Stimulated activated CD8-positive, alpha-beta memory T cell treated with anti-CD3 and anti-CD28 coated beads, Interleukin-2, amount 100 ng/mL, for 1 hour (primary cell): ENCODE measurements at places on chromosomes 3 and 15.

DNA sequence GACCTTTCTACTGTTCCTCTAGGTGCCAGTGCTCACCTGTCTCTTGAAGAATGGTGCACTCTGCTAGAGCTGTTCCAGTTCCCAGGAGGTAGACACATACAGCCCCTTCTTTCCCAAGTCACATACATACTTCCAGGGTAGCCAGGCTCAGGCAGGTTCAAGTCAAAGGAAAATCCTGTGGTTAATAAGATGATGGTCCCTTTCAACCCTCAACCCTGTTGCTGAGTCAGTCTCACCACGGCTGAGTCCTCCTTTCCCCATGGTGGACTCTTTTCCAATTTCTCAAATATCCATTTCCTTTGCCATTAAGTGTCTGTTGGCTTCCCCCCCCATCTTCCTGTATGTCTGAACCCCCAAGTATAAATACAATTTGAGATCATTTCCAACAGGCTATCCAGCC lies 56.1 kb upstream of the ACAN start:
- DNase-seq, result no peak

DNA sequence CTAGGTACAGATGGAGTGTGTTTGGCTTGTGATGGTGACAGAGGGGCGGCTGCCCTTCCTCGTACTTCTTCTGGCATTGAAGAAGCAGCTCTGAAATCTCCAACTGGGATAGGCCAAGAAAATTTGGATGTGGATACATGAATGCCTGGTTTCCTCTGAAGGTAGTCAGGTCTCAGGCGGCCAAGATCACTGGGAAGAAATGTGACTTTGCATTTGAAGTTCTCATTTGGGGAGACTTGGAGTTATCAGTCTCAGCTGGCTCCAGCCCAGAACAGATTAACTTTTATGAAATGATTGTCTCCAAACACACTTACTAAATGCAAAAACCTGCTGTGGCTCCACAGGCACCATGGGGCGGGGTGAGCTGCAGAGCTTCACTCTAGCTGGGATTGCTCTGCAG lies 215.9 kb downstream of the THSD4 start:
- DNase-seq, result no peak

DNA sequence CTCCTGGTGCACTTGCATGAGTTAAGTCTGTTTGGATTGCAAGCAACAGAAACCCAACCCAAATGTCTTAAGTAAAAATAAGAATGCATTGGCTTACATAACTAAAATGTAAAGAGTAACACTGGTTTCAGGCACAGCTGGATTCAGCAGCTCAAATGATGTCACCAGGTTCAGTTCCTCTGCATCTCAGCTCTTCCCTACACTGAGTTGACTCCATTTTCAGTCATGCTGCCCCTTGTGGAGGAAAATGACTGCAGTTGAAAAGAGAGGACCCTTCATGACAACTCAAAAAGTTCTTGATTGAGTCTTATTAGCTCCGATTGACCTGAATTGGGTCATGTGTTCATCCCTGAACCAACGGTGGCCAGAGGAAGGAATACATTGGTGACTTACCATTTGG lies 138.5 kb upstream of the ABI3BP start:
- DNase-seq, result no peak

DNA sequence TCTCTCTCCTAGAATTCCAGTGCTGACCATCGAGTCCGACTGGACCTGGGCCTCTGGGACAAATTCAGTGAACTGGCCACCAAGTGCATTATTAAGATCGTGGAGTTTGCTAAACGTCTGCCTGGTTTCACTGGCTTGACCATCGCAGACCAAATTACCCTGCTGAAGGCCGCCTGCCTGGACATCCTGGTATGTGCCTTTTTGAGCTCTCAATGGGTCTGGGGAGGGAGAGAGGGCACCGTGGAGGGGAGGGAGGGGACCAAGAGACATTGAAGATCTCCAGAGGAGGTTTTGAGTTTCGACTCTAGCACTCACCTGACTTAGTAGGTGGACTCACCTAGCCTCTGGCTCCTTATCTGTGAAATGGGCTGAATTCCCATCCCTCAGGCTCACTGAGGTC lies 84.2 kb downstream of the TOP2B start:
- no peak for DNase-seq

GRCh38 chr3:158727206-158728060 lies 4.8 kb downstream of the RARRES1 start:
- DNase-seq, result no peak
